Stimulated activated CD4-positive, alpha-beta T cell treated with anti-CD3 and anti-CD28 coated beads, Interleukin-15, amount 100 ng/mL, for 24 hours (primary cell): ENCODE measurements at places on chromosomes 4 and X.

GRCh38 chrX:12360986-12361598 lies 222.8 kb downstream of the FRMPD4 start:
- no peak for DNase-seq

DNA sequence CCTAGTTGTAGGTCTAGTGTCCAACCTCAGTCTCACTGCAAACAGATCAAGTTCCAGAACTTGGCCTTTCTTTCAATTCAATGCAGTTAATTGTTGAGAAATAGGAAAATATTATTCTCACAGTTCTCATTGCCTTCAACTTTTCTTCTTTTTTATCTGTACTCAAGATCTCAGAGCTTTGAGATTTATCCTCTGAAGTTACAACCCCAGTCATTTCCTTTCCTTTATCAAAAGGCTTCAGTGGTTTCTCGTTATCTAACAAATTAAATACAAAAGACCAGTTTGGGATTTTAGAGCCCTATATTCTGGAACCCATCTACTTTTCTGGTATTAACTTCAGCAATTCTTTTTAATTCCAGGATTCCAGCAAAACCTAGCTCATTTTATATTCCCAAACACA lies 130.2 kb downstream of the TMA16 start:
- DNase-seq, result no peak

GRCh38 chr4:8289151-8289750 lies 19.7 kb downstream of the HTRA3 start:
- DNase-seq, result no peak

DNA sequence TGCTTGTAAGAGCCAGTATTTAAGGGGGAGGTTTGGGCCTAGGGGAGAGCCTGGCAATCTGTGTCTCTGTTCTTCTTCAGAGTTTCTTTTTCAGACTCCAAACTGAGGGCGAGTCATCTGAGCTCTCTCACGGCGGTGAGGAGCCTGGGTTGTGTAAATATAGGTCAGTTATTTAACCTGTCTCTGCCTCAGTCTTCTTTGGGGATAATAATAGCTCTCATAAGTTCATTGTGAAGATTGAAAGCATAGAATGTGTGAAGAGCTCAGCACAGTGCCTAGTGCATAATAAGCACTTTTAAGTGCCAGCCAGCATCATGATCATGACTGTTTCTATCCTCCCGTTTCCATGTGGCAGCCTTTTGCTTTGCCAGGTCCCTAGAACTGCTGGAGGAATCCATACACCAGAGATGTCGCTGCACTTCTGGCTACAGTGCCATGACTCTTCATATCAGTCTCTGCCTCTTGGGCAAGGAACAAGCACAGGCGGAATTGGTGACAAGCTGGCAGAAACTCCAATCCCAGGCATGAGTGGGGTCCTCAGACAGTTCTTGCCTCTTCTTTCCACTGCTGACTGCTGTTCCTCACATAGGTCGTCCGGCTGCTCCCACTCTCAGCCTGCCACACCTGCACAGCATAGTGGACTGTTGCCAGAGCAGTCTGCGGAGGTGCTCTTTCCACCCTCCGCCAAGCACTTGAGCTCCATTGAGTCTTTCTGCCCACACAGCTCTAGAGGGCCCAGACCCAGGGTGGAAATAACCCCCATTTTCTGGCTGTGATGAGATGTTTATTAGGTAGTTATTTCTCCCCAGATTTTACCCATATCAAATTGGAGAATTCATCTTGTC lies 103.7 kb upstream of the MAML3 start:
- DNase-seq, result no peak

- DNase-seq, result no peak
Observed at GRCh38 chr4:85970535-85970934, 389.3 kb downstream of the MAPK10 start.

- DNase-seq, result no peak
Observed at GRCh38 chrX:106612393-106612763, 600 bp downstream of the RADX start.

- no peak for DNase-seq
Observed at GRCh38 chr4:105551965-105552746, at the start of gene ARHGEF38. ARHGEF38 (plus strand) TSS chr4:105552620; CDS start chr4:105552766, 146 bp downstream.

DNA sequence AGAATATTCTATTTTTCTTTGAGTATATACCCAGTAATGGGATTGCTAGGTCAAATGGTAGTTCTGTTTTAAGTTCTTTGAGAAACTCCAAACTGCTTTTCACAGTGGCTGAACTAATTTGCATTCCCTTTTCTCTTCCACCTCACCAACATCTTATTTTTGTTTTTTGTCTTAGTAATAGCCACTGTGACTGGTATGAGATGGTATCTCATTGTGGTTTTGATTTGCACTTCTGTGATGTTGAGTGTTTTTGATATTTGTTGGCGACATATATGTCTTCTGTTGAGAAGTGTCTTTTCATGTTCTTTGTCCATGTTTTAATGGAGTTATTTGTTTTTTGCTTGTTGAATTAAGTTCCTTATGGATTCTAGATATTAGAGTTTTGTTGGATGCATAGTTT lies 24.4 kb downstream of the AIMP1 start:
- no peak for DNase-seq

DNA sequence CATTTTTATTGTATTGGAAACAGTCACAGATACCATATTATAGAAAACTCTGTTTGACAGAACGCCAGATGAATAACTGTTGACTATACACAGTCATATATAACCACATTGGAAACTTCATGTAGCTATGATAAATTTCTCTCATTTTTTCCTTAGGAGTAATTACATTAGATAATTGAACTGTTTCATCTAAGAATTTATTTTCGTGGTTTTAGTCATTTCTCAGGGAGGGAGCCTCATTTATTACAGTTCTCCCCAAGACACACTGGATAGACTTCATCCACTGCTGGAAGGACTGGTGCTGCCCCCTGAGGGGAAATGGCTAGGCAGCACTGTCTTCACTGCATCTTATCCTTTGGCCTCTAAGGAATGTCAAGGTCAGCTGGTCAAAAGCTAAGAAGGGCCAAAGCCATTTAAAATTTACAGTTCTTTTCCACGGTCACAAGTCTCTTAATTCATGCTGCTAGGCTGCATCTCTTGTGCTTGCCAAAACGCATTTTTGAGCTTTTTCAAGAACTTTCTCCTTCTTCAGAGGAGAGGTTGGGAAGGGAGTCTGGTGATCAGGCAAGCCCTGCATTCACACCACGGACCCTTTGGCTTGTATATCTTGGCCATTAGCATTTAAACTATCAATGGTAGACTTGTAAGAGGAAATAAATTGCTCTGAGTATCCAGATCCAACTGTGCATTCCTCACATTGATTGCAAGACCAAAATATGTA lies 145.1 kb downstream of the CBR4 start:
- DNase-seq, result no peak

- DNase-seq, result no peak
Observed at GRCh38 chrX:7596822-7597221, 246.1 kb upstream of the VCX start.
